Hepatocyte (in vitro differentiated cells): ENCODE measurements at places on chromosomes 4 and X.

DNA sequence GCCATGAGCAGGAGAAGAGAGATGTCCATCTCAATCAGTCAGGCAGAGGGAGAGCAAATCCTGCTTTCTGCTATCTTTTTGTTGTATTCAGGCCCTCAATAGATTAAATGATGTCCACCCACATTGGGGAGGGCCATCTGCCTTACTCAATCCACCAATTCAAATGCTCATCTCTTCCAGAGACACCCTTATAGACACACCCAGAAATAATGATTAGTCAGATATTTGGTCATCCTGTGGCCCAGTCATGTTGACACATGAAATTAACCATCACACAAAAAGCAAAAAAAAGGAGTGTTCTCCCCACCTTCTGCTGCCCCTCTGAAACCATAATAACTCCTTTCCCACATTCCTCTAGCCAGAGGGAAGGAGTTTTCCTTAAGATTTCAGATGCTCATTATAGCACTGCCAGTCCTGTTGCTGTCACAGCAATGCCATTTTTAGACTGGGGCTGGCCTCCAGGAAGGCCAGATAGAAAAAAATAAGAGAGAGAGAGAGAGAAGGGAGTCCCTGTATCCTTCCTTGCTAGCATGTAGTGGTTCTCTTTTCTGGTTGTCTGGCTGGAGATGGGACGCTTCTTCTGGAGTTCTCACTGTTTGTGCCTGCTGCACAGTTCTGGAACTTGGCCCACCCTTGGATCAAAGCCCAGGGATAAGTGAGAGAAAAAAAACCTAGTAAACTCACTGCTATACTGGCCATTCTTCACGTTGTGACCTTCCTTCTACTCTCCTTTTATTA, 177.7 kb downstream of the RBM46 start:
- peak; percentile 45 for DNase-seq

- DNase-seq = no peak
Observed at GRCh38 chr4:145861336-145862318, 77.0 kb downstream of the ZNF827 start.

GRCh38 chr4:177404342-177404741, 37.9 kb downstream of the AGA start:
- DNase-seq = no peak

- no peak for DNase-seq
Observed at GRCh38 chrX:52995987-52996331, 37.6 kb upstream of the FAM156A start.

DNA sequence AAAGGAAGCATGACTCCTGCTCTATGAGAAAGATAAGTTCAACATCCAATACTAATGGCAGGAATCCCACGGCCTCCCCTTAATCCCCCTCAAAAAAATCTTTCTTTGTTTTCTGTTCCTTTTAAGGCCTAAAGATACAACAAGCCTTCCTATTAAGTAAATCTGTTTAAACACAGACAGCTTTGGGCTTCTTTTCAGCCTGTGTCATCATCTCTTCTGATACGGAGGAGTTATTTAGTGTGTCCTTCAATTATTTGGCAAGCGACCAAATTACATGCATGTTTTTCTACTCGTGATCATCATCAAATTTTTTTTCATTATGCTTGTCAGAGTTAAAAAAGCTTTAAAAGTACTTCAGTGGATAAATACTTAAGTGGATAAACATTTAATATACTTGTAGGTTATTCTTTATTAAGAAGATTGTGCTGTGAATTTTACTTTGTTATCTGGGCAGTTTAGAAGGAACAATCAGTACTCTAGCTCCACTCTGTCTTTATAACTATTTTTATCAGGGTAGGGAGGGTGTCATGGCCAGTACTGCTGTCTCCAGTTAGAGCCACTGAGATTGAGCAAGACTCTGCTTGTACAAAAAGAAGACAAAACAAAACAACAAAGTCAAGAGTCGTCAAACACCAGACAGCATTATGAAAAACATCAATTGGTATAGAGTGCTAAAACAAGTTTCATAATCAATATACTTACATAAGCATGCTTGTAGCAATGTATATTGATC, 210.7 kb downstream of the PRR32 start:
- DNase-seq = no peak

DNA sequence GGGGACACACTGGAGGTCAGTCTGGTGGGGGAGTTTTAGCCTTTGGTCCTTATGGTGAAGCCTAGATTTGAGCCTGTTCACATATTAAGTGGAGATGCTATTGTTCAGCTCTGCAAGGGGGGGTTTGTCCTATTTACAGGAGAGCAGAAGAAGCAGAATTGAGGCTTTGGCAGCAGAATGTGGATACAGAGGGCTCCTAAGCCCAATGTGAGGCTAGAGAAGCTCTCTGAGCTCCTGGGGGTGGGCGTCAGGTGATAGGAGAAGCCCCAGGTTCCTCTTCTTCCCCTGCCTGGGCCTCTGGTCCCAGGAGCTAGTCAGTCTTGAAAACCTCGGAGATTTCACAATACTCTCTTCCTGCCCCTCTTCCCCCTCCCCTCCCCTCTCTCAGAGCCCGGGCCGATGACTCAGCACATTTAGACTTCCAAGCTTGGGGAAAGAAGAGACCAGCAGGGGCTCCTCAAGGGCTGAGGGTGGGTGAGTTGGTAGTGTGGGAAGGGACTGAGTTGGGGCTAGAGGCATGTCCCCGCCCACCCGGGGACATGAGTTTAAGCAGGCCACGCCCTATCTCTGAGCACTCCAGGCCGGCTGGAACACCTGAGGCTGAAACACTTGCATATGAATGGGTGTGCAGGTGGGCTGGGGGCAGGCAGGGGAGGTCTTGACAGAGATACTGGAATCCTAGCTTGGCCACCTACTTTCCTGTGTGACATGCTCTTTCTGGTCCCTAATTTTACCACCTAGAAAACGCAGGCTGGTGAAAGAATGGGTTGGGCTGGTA, 3.4 kb downstream of the TFE3 start:
- DNase-seq = peak; percentile 93

DNA sequence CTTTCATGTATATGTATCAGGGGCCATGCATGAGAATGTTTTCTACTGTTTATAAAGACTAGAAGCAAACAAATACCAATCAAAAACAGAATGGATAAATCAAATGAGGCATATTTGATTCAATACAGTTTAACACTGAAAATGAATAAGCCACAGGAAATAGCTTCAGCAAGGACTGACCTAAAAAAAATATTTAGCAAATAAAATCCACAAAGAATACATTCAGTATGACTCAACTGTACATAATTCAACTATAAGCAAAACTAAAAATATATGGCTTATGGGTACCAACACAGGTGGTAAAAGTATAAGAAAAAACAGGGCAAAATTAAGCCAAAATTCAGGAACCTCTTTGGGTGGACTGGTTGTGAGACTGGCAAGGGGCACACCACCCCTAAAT, 112.9 kb downstream of the KCNIP4 start:
- no peak for DNase-seq

- DNase-seq = no peak
Observed at GRCh38 chrX:51889851-51890250, 3.6 kb upstream of the MAGED1 start.

DNA sequence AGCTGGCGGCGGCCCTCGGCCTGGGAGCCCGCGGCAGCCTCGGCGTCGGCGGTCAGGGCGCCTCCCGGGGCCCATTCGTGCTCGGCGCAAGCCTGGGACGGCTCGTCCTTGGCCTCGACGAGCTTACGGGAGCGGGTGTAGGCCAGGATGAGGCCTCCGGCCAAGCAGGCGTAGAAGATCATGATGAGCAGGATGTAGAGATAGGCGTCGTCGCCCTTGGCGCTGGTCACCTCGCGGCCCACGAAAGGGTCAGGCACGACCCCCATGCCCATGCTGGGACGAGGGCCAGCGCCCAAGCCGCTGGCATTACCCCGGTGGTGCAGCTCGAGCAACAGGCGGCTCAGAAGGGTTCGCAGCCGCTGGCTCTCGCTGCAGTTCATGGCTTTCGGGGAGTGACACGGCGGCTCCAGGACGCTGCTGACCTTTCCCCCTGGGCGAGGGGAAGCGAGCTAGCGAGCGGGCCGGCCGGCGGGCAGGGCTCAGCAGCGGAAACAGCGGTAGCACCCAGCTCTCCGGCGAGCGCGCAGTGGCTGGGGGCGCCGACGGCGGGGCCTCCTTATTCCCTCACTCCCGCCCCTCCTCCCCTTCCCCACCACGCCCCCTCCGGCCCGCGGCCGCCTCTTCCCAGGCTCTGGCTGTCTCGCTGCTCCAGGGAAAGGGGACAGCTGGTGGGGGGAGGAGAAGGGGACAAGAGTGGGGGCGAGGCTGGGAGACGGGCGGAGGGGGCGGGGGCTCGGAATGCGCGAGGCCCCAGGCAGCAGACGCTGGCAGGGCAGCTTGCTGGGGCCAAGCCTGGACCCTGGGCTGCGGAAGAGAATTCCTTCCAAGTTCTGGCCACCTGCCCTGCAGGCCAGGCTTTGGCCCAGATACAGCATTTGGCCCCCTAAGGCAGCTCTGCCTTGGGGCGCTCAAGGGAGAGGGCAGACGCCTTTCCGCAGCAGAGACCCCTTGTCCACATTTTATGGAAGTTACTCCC, at the start of gene KCNE5:
Gene KCNE5, minus strand, starts transcription at position 532 of the 976 bp plus-strand sequence. Its CDS starts 152 bp downstream, at position 380.
- peak; percentile 51 for DNase-seq

DNA sequence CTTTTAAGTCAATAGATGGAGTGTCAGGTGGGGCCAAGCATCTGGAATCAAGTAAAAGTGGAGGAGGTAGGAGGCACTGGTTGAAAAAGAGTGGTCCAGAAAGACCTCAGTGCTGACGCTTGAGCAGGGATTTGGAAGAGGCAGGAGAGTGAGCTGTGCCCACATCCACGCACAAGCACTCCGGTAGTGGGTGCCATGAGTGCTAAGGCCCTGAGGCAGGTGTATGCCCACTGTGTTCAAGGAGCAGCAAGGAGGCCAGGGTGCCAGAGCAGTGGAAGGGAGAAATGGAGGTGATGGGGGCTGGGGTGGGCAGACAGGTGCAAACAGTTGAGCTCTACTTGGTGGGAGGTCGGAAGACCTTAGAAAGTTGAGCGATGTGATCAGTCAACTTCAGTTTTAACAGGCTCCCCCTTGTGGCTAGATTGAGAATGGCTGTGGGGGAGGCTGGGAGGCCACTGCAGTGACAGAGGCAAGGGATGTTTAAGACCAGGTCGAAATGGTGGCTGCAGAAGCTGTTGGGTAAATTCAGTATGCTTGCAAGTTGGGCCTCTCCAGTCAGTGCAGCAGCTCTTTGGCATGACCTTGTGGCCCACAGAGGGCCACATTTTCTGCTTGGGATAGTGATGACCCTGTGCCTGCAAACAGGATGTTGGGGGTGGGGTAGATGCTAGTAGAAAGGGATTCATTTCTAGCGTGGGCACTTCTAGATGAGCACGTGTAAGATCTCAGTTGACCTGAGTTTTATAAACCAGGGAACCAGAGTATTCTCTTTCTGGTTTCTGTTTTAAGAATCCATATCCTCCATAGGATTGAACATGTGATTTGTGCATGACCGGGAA, 12.7 kb downstream of the TKTL1 start:
- DNase-seq = peak; percentile 39

DNA sequence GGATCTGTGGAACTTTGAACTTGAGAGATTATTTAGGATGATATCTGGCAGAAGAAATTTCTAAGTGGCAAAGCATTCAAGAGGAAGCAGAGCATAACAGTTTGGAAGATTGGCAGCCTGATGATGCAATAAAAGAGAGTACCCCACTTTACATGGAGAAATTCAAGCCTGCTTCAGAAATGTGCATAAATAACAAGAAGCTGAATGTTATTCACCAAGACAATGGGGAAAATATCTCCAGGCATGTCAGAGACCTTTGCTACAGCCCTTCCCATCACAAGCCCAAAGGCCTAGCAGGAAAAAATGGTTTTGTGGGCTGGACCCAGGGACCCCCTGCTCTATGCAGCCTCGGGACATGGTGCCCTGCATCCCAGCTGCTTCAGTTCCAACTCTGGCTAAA, 420.8 kb downstream of the DTHD1 start:
- DNase-seq = no peak

DNA sequence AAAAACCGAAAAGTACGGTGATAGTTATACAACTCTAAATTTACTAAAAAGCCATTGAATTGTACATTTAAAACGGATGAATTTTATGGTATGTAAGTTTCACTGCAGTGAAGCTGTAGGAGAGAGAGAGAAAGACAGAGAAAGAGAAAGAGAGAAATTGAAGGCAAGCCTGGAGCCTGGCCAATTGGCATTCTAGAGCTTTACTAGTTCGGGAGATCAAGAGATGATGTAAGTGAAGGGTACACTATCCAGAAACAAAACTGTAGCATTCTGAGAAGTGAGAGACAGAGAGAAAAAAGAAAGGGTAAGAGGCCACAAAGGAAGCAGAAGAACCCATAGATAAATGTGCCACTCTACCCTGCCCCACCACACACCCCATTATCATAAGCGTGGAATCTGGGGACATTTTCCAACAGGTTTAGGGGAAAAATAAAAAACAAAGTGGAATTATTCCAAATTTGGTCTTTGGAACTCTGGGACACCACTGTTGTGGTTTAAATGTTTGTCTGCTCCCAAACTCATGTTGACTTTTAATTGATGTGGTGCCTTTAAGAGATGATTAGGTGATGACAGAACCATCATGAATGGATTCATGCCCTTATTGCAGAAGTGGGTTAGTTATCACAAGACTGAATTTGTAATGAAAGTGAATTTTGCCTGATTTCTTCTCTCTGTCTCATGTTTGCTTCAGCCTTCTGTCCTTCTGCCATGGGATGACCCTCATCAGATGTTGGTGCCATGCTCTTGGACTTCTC, 123.0 kb upstream of the PLS3 start:
- DNase-seq = no peak

DNA sequence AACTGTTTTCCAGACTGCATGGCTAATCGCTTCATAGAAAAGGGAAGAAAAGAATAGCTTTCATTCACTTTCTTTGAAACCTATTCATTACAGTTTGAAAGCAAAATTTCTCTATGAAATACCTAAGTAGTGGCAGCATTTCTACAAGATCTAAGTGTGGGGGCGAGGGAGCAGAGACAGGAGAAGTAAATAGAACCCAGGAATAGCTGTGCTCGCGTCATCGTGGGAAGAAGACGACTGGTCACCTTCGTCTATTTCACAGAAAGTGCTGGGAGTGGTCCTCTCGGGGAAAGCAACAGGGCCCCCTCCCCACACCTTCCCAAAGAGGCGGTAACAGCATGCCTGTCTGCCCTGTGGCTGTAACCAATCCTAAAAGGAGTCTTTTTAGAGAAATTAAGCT, 169.9 kb upstream of the NOCT start:
- no peak for DNase-seq

GRCh38 chrX:137366018-137366633, 199.8 kb upstream of the ZIC3 start:
- no peak for DNase-seq

GRCh38 chr4:93157986-93158385, 670.6 kb upstream of the ATOH1 start:
- no peak for DNase-seq

GRCh38 chrX:115237056-115237455, 3.2 kb upstream of the LRCH2 start:
- DNase-seq = no peak

GRCh38 chr4:66506985-66507384, 836.7 kb upstream of the EPHA5 start:
- DNase-seq = no peak

GRCh38 chr4:175961604-175962003, 104.0 kb upstream of the WDR17 start:
- no peak for DNase-seq

GRCh38 chrX:68175562-68175961, 257.7 kb downstream of the OPHN1 start:
- no peak for DNase-seq
